SK-MEL-5 (cell line): ENCODE measurements at places on chromosomes 12 and 14.
A peak's percentile ranks its signal among the peaks of the same experiment; 100 is the strongest.

GRCh38 chr12:81128930-81129554 lies 51.2 kb downstream of the ACSS3 start:
- DNase-seq = peak; percentile 76

- DNase-seq = no peak
Observed at GRCh38 chr14:105830171-105830570, 303.8 kb downstream of the TMEM121 start.

GRCh38 chr12:6956021-6956727 lies 5.0 kb downstream of the PTPN6 start:
- DNase-seq = no peak

DNA sequence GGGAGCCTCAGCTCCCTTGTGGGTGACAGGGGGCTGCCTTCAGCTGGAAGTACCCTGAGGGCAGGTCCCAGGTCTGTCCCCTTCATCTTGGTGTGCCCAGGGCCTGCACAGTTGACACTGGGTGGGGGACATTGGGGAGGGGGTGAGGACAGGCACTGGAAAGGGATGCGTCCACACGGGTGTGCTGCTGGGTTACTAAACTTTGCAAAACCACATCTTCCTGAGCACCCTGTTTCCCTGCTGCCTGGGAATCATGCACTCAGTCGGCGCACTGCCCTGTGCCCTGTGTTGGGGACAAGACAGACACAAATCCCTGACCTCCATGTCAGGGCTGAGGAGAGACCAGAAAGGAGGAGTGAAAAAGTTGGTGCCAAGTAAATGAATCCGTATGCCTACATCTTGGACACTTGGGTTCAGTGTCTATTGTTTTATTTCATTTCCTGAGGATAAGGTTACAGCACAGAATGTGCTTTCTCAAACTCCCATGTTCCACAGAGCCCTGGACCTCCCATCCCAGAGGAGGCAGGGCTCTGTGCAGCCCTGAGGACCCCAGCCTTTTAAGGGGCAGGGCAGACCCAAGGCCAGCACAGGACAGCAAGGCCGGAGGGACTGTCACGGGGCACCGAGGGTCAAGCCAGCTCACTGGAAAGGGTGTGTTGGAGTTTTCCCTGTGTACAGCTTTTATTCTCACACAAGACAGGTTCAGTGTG lies 2.9 kb upstream of the SLC25A29 start:
- DNase-seq = no peak

DNA sequence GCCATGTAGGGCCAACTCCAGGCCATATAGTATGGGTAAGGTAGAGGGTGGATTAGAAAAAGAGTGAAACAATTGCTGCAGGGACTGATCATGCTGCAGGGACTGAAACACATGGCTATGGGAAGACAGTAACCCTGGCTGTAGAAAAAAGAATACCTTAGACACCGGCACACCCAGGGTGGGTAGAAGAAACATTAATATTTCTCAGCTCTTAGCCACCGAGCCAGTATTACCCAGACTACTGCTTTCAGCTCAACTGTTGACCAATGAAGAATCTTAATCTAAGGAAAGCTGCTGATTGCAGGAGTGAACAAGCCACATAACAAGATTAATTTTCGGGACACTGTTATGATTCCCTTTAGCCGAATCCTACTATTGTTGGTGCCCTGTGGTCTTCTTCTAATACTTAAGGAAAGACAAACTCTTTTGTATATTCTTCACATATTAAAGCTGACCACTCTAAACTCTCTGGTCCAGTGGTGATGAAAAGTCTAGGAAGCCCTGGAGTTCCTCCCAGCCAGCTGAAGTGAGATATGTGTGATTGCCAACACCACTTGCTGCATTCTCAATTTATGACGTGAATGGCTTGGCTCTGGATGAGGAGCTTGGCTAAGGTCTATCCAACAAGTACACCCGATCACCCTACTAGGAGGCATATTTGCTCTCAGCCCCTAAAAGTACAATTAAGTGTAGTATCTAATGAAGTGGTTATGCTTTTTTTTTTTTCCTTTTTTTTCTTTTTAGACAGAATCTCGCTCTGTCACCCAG lies 69.2 kb downstream of the NOVA1 start:
- no peak for DNase-seq

DNA sequence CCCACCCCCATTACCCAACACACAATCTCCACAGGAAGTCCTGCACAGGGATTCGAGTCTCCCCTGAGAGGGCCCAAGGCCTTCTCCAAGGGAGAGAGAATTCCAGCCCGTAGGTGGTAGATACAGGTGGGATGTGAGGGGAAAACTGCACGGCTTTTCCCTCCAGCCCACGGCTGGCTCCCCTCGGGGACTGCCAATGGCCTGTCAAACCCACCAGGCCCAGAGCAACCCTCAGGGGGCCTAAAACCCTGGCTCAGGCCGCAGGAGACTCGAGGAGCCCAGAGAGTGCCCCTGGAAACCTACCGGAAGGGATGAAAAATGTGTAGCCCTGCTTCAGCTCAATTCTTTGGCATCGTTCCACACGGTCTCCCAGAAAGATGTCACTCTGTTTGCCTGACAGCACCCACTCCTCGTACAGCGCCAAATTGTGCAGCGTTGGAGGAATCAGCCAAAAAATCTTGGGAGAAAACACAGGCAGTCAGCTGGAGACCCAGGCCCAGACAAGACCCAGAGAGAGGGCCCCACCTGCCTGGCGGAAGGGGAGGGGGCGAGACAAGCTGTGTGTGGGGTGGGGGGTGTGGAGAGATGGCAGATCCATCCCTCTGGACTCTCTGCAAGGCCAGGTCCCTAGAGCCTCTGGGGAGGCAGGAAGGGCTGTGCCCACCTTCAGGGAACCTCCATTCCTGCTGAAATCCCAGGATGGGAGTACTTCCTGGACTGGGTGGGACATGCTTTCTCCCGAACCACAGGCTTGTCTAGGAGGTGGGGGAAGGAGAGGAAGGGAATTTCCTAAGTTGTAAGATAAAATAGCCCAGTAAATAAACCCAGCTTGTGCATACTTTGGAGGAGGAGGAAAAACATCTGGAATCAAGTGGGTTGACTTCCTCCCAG lies 48.1 kb downstream of the KDM2B start:
- no peak for DNase-seq

DNA sequence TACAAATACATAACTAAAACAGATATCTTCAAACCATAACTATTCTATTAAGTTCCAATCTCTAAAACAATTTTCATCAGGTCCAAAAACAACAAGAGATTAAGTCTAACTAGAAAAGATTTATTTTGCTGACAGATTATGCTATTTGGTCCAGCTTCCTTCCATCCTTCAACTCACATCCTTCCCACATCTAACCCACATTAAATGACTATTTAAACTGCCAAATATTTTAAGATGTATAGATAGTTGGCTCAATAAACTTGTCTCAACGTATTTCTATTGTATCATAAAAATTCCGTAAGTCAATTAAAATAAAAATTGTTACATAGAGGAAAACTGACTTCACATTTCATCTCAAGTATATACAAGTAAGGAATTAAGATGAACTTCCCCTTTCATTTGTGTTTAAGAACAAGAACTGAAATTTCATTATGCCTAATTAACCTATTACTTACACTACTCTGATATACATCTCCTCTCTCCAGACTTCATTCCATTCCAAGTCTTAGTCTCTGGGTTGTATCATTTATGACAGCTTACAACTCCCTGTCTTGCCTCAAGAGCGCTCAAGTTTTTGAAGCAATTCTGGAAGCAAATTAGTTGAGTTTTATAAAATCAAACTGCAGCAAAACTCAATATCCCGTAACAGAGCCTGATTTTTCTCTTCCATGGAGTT lies 25.4 kb downstream of the PAWR start:
- no peak for DNase-seq

GRCh38 chr12:12898911-12899511 lies 7.6 kb downstream of the GPRC5A start:
- no peak for DNase-seq

- no peak for DNase-seq
Observed at GRCh38 chr14:71728386-71728785, 203.8 kb upstream of the RGS6 start.

- peak; percentile 90 for DNase-seq
Observed at GRCh38 chr14:68308726-68309520, 483.9 kb downstream of the ZFP36L1 start.

DNA sequence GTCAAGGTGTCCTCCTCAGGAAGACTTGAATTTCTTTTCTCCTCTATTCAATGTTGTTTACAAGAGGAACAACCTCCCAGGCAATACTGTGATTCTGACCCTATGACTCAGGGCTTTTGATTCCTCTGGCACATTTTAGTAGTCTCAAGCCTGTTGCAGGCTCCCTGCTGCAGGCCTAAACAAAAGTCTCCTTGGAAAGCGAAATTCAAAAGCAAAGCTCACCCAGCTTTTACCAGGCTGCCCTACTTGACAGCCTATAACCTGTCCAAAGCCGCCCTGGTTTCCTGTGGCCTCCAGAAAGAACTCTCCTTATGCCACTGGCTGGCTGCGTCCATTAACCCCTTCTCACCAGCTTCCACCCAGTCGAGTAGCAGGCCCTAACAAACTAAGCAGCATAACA lies 11.6 kb downstream of the FGD6 start:
- peak; percentile 7 for DNase-seq

- no peak for DNase-seq
Observed at GRCh38 chr14:71244341-71244740, 337.1 kb downstream of the PCNX1 start.

DNA sequence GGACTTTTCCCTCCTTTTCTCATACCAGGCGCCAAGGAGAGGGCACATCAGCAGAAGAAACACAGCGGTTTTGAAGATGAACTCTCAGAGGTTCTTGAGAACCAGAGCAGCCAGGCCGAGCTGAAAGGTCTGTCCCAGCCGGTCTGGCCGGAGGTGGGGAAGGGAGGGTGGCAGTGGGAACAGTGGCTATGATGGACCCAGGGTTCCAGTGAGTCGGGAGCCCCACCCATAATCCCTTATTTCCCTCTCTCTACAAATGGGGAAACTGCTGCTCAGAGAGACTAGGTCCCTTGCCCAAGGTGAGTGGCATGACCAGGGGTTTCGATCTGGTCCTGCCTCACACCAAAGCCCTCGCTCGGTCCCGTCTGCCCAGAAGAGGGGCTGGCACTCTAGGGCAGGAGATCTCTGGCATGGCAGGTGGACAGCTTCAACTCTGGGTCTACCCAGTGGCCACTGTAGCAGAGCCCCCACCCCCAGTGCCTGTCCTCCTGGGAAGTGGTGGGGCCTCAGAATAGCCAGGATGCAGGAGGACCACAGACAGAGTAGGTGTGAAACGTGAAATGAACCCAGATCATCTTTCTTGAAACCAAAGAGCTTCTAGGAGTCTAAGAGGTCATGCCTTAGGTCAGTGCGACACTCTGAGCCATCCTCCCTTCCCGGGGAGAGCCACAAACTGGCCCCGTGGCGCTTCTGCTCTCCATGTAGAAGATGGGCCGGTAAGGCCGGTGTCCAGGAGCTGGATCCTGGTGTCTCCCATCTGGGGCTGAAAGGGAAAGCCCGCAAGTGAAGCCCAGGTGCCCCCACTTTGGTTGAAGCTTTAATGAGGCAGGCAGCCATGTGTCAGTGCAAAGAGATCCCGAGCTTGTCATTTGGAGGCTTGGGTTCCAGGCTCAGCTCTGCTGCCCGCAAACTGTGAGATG lies 7.0 kb downstream of the CHGA start:
- no peak for DNase-seq

DNA sequence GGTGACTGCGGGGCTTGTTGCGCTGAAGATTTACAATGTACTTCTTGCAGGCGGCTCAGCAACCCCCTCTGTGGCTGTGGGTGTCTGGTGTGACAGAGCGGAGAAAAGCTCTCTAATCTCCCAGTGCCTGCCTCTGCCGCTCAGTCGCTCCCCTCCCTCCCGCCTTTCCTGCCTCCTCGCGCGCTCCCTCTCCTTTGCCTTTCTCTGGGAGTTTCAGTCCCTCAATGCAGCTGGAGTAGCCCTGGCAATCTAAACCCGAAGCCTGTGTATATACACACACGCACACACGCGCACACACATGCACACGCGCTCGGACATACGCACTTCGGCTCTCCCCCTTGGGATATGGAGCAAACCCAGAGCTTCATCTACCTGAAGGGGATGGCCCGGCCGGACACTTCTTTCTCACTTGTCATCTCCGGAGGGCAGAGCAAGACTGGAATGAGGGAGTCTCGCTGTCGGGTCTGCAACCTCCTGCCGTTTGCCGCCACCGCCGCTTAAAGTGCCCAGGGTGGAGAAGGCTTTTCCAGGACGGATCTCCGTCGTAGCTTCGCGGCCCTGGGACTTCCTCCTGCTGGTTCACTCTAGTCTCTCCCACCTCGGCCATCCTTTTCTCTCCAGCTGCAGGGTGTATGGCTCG lies 599 bp upstream of the TRHDE start:
- DNase-seq = no peak

DNA sequence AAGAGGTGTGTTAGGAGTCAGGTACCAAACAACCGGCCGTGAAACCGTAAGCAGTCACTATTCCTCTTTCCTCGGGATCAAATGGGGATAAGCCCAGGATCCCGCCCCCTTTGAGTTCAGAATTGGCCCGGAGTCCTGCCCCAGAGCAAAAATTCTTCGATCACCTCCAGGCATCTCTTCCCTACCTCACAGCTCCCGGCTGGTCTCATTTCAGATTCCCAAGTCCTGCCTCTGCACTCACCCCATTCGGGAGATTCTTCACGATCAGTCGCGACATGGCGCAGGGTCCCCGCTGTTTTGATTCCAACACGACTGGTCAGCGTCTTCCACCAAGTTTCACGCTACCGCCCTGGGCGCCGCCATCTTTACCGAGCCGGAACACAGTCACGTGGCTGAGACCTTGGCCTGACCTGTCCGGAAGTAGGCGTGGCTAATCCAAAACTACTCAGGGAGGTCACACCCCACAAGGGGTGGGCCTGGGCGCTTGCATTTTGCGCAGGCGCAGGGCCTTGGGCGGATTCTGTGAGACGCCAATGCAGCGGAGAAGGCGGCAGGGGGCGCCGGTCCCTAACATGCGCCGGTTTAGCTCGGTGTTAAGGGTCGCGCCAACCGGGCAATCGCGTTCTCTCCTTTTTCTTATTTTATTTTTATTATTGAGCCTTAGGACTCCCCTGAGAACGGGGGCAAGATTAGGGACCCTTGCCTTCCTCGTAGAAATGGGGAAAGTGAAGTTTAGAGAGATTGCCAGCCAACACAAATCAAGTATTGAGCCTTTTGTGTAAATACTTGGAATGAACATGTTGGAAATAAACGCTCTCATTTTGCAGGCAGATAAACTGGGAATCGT lies at the start of gene RBM19:
RBM19 (minus strand) TSS at position 375 of the 847 bp plus-strand sequence; CDS start at position 277, 98 bp downstream.
- DNase-seq = peak; percentile 99

DNA sequence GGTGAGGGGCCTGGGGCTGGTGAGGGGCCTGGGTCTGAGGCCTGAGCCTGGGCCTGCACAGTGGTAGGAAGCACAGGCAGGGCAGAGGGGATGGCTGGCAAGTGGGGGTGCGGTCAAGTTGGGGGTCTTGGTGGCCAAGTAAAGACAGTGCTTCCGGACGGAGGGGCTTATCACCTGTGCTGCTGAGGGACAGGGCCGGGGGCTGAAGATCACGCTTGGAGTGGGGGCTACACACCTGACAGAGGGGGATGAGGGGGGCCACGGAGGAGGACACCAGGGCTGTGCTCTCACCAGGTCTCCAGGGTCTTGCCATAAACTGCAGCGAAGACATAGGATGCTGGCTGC lies 12.2 kb downstream of the TEDC1 start:
- no peak for DNase-seq

GRCh38 chr12:14403711-14404196 lies 38.3 kb downstream of the ATF7IP start:
- peak; percentile 26 for DNase-seq

- no peak for DNase-seq
Observed at GRCh38 chr12:119374635-119375034, 40.1 kb downstream of the CCDC60 start.

- no peak for DNase-seq
Observed at GRCh38 chr12:77572371-77572770, 258.3 kb upstream of the NAV3 start.
